ENCODE measurements at places on chromosomes 7 and 10. TPM values are rescaled to one million over a fixed set of nuclear protein-coding genes. Genes with fewer than 3 reads are reported as not detected.

DNA sequence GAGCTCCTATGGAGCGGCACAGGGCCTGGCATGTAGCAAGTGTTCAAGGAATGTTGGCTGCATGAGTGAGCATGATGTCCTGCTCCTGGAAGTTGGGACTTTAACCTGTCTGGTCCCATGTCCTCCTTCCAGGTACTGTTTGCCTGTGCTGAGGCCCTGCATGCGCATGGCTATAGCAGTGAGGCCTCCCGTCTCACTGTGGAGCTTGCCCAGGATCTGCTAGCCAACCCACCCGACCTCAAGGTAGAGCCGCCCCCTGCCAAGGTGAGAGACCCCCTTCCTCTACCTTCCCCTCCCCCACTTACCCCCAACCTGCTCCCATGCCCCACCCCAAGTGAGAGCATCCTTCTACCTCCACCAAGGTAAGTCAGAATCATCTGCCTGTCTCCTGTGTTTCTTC, 8.1 kb downstream of the ZSWIM8 start:
- no peak for DNase-seq

GRCh38 chr10:47152861-47153349, 147.1 kb upstream of the GDF10 start:
- DNase-seq = no peak

- DNase-seq = no peak
Observed at GRCh38 chr10:111445667-111446066, 368.8 kb downstream of the ADRA2A start.

The NME8 gene
- 14.1 TPM for polyA plus RNA-seq

GRCh38 chr10:77583527-77583926, 54.1 kb downstream of the KCNMA1 start:
- DNase-seq = no peak

DNA sequence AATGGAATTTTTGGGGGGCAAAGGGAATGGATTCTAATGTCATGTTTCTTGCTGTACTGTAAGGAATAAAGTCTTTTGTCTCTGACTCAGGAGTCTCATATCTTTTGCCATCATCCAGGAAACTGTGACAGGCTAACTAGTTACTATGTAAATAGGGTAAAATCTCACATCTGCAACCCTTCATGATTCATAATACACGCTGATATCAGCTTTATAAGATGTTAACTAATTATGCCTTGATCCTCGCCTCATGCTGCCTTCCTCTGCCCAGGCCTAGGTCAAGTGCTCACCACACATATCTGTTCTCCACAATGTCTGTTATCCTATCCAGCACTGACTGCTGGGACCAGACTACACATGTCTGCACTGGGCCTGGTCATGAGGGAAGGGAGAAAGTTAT, 81.3 kb upstream of the CXCL12 start:
- no peak for DNase-seq

Data from immature natural killer cell (primary cell).